Muscle of arm (tissue), 14 donors: ENCODE measurements at places on chromosomes 1 and 21. TPM values are rescaled to one million over a fixed set of nuclear protein-coding genes. Genes with fewer than 3 reads are reported as not detected.

GRCh38 chr1:172754609-172755008, 95.7 kb downstream of the FASLG start:
- DNase-seq: no peak

The LCE1A gene
- not detected for polyA plus RNA-seq

The PSRC1 gene
- polyA plus RNA-seq: 25.4 TPM

GRCh38 chr1:67465375-67465774, 35.2 kb upstream of the SERBP1 start:
- DNase-seq: no peak

- no peak for DNase-seq
Observed at GRCh38 chr1:110235834-110236682, 25.9 kb downstream of the KCNC4 start.

DNA sequence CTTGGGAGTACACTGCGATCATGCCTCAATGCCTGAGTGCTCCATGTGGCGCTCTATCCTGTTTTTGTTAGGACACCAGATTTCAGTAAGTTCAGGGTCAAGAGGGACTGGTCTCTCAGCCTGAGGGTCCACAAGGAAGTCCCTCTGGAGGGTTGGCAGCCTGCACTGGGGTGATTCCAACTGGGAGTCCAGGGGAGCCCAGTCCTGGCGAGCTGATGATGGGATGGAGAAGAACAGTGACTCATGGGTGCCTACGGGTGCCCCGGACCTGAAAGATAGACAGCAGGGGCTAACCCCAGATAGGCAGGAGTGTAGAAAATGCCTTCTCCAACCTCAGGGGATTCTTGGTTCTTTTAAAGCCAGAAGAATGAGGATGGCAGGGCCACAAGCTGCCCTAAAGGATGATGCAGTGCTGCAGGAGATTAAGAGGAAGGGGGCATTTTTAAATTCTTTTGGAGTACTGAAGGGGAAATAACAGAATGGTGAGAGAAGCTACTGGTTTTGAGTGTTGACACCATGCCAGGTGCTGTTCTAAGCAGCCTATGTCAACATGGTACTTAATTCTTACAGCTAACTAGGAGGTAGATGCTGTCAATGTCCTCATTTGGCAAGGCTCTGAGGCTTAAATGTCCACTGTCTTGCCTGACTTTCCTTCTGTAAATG, 68.4 kb upstream of the TLR5 start:
- no peak for DNase-seq

DNA sequence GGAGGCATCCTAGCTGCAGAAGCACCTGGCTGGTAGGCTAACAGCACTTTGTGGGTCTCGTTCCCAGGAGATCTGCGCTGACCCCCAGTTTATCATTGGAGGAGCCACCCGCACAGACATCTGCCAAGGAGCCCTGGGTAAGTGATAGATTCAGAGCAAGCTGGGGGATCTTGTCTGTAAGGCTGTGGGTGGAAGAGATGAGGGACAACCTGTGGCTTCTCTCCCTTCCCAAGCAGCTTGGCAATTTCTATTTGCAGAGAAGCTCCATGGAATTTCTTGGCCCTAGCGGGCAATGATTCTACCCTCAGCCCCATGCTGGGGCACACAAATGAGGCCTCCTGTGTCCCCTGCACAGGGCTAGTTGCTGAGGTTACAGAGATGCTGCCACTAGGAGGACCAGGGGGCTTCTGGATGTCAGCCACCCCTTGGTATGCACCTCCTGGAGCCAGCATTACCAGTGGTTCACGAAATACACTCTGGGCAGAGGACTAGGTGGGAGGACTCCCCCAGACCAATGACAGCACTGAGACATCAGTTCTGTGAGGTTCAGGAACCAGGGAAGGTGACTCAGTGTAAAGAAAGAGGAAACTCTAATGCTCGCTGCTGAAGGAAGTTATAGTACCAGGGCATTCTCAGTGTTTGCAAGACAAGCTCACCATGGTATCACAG, 5.5 kb downstream of the CAPN2 start:
- no peak for DNase-seq

The HCN3 gene
- polyA plus RNA-seq: 3.7 TPM

- no peak for DNase-seq
Observed at GRCh38 chr1:187490266-187490665, 661.5 kb downstream of the PLA2G4A start.

- DNase-seq: no peak
Observed at GRCh38 chr1:58457023-58457635, 89.4 kb downstream of the OMA1 start.

- no peak for DNase-seq
Observed at GRCh38 chr1:63920154-63921117, 146.6 kb downstream of the ROR1 start.

The MAP3K21 gene
- polyA plus RNA-seq: 0.73 TPM

DNA sequence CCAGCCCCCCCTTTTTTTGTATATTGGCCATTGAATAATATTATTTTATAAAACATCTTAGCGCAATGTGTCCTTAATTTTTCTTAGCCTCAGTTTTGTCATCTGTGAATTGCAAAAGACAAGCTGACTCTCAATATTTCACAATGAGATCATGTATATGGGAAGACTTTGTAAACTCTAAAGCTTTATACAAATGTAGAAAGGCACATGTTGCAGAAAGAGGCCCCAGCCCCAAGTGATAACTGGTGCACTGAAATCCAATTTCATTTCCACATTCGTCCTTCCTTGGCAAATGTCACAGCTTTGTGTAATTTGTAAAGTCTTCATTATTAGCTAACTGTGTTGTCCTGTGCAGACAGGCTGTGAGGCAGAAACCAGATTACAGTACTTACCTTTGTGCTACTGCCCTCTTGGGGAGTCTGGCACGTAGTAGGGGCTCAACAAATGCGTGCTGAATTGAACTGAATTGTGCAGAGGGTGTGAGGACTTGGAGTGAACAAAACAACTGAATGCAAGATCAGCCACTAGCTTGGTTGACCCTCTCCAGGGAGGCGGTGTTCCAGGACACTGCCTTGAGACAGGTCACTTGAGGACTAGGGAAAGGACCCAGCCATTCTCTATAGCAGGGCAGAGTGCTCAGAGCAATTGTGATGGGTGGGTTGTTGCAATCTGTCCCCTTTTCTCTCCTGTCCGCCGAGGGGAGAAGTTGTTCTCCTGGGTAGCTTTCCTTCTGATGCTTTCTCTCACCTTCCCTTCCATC, 74.6 kb downstream of the LMO4 start:
- DNase-seq: peak; percentile 28

DNA sequence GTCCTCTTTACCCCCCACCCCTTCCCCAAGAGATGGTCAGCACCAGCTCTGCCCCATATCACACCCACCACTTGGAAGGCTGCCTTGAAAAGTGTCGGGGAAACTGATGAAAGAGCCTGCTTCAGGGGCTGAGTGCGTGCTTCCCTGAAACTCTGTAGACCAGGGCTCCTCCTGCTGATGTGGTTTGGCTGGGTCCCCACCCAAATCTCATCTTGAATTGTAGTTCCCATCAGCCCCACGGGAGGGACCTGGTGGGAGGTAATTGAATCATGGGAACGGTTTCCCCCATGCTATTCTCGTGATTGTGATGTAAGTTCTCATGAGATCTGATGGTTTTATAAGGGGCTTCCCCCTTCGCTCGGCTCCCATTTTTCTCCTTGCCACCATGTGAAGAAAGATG, 36.4 kb downstream of the UBIAD1 start:
- DNase-seq: no peak

- peak; percentile 99 for DNase-seq
Observed at GRCh38 chr1:31296486-31297276, at the start of the genes SNRNP40 and ZCCHC17. SNRNP40 (minus strand) TSS chr1:31296788; CDS start chr1:31296751, 37 bp downstream. ZCCHC17 (plus strand) TSS chr1:31297032; CDS start chr1:31310099, 13,067 bp downstream.

DNA sequence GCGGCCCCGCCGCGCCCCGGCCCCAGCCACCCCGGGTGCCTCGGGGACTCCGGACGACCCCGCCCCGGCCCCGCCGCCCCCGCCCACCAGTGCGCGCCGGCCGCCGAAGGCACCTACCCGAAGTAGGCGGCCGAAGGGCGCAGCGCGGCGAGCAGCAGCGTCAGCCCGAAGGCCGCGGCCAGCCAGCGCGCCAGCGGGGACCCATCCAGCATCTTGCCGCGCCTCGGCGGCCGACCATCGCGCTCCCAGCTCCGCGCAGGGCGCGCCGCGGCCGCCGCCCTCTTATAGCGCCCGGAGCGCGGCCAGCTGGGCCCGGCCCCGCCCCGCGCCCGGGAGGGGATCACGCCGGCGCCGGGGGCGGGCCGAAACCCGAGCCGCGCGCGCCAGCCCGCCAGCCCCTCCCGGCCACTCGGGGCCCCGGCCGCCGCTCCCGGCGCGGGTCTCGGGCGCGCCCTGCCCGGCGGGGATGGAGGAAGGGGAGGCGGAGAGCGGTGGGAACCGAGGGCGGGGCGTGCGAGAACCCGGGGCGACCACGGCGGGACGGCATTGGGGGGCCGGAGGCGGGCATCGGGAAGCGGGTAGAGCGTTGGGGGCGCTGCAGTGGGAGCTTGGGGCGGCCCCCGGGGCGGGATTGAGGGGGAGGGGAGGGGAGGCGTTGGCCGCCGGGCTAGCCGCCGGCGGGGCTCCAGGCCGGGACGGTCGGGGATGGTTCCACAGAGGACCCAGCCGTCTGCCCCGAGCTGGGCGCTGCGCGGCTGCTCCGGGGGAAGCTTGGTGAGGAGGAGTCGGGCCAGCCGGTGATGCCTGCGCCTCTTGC, at the start of gene WNT9A:
Gene WNT9A (minus strand): TSS at position 257 of the 817 bp plus-strand sequence. CDS start 45 bp downstream, at position 212.
- DNase-seq: peak; percentile 65

The OPTC gene
- not detected for polyA plus RNA-seq

DNA sequence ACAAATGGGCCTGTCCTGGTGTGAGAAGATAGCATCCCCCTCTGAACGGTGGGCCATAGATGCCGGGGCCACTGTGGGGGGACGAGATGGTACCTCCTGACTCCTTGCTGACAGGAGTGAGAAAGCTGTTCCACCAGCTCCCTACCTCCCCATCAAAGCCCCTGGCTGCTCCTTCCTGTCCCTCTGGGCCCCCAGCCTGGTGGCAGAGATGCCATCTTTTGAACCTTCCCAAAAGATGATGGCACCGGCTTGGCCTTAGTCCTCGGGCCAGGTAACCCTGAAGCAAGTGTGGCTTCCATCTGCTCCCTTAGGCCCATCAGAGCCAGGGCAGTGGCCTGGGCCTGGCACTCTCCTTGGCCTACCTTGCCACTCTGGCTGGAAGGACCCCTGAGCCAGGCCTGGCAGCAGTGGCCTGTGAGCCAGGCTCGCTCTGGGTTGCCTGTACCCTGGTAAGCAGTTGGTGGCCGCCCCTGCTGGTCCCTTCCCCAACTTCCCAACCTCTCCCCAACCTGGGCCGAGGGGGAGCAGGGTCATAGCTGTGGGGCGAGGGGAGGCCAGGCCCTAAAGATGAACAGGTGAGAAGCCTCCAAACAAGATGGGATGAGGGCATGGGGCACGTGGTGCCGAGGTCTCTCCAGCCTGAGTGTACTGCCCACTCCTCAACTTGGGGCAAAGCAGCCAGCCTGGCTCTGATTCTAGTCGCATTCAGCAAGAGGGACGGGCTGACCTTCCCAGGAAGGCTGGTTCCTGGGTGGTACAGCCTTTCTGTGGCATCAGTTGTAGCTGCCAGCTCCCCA, 34.7 kb downstream of the ZBTB17 start:
- no peak for DNase-seq

The KRTAP10-7 gene
- not detected for polyA plus RNA-seq

DNA sequence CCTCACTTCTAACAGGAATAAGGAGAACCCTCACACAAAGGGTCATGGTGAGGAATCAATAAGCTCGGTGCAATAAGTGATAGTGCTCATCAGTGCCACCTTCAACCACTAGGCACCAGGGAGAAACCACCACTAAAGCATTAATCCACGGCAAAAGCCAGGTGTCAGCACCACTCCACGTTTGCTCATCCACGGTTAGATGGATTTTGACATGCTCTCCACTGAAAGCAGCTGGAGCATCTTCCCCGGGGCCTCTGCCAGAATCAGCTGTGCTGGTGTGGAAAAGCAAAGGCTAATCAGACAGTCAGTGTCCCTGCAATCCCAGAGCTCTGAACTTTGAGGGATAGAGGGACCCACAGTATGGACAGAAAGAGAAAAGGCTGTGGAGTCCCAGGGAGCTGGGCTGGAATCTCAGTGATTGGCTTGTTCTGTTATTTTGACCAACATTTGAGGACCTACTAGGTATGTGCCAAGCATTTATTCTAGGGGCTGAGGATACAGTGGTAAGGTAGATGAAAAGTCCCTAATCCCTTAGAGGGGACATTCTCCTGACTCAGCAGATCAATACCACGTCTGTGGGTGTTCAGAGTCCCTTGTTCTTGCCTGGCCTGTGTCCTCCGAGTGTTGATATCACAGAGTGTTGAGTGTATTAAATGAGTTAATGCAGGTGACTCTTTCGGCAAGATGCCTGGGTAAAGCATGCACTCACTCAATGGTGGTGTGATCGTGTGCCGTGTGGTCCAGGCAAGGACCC, 41.3 kb downstream of the FHAD1 start:
- no peak for DNase-seq

GRCh38 chr1:173581383-173582079, 21.3 kb downstream of the SLC9C2 start:
- DNase-seq: no peak
